Right atrium auricular region (tissue), 2 donors: ENCODE measurements at places on chromosomes 4 and X. TPM values are rescaled to one million over a fixed set of nuclear protein-coding genes. Genes with fewer than 3 reads are reported as not detected.
A peak's percentile ranks its signal among the peaks of the same experiment; 100 is the strongest.

DNA sequence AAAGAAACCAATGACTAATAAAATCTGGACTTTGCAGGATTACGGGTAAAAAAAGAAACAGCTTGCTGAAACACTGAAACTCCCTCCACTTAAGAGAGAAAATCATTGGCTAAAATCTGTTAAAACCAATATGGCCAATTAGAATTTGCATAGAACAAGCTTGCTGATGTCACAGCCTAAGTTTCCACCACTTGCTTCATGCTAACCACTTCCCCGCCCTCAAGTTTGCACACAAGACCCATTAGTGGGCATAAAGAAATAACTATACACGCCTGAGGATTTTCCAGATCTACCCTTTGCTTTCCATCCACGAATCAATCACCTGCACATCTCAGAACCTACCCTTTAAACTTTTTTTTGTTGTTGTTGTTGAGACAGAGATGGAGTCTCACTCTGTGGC, 42.7 kb upstream of the PHEX start:
- DNase-seq: no peak

- no peak for DNase-seq
Observed at GRCh38 chr4:74950882-74951281, 18.0 kb downstream of the PARM1 start.

Gene TRPC5OS
- total RNA-seq: 0.15 TPM

Gene SRPX
- 81.8 TPM for total RNA-seq

Gene CLIC2
- total RNA-seq: 12.5 TPM

DNA sequence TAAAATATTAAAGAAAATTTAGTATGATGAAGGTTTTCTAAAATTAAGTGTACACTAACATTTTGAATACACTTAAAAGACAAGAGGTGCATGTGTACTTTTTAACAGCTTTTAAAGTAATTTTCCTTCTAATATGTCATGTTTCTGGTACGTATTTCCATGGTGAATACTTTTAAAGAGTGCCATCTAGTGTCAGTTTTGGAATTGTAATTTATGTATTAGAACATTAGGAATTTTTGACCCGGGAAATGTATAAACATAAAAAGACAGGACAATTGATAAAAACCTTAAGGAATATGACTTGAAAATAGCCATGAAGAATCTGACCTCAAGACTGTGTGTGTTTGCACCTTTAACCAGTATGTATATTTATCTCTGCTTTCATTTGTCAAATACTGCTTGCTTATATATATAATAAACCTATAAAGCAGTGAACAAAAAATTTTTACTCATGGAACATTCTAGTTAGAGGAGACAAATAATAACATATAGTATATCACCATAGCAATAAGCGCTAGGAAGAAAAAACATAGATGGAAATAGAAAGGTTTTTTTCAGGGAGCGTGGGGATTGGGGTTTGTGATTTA, 7.2 kb downstream of the GSTCD start:
- no peak for DNase-seq

- DNase-seq: no peak
Observed at GRCh38 chrX:71056867-71057266, 11.3 kb downstream of the SNX12 start.

- no peak for DNase-seq
Observed at GRCh38 chrX:96453139-96453538, 231.5 kb upstream of the DIAPH2 start.

DNA sequence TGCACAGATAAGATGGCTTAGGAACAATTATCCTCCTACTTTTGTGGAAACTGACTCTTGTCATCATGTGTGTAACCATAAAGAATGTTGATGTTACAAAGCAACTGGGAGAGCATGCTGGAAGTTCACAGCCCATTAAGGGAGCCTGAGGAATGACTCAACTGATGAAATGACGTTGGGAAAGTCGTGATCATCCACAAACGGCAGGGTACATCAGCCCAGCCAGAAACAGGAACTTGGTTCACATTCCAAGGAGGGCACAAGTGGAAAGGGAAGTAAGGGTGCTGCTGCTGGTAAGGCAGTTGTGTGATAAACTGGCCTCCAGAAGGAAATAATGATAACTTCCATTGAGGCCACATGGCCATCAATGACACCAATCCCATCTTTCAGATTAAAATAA, 6.7 kb downstream of the TEC start:
- DNase-seq: no peak

DNA sequence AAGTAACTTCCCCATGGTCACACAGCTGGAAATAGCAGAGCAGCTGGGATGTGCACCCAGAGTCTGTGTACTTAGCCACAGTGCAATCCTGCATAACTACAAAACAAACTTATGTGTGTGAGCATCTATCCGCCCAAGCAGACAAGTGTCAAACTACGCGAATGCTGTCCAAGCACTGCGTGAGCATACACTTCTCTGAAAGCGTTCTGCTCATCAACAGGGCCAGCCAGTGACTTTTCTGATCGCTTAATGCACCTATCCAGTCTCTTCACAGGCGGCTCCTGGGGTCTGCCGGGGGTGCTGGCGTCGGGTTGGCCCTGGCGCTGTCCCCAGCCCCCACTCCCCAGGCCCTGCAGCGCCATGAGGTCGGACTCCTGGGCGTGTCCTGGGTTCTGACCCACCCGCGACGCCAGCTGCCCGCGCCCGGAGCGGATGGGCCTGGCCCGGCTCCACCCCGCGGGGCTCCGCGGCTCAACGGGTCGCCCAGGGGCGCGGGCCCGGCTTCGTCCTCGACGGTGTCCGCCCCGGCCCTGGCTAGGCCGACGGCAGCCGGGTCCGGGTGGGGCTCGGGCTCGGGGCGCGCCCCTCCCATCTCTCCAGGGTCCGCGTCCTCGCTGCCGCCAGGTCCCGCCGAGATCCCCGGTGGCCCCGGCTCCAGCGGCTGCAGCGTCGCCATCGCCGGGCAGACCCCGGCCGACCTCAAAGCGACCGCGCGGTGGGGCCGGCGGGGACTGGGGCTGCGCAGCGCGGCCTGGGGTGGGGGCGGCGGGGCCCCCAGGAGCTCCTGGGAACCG, 1.3 kb upstream of the ZNF141 start:
- no peak for DNase-seq

- no peak for DNase-seq
Observed at GRCh38 chr4:143183513-143184216, 1.1 kb upstream of the USP38 start.

GRCh38 chrX:104270212-104270611, 15.5 kb upstream of the ESX1 start:
- no peak for DNase-seq

DNA sequence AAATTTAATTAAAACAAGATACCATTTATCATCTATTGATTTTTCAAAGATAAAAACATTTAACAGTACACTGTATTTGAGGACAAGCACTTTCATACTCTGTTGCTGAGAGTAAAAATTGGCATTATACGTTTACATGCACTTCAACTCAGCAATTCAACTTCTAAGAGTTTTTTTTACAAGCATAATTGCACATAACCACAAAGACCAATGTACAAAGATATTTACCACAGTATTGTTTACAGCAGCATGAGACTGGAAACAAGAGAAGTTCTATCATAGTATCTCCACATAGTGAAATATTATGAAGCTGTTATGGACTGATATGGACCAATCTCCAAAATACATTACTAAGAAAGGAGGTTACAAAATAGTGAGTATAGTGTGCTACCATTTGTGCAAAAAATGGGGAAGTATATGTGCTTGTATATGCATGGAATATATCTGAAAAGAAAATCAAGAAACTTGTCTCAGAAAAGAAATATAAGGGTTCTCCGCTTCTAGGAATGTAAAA, 10.9 kb downstream of the GAB3 start:
- no peak for DNase-seq

Gene CCNB3
- not detected for total RNA-seq

GRCh38 chr4:144342949-144343760, 202.6 kb upstream of the GYPA start:
- DNase-seq: no peak

DNA sequence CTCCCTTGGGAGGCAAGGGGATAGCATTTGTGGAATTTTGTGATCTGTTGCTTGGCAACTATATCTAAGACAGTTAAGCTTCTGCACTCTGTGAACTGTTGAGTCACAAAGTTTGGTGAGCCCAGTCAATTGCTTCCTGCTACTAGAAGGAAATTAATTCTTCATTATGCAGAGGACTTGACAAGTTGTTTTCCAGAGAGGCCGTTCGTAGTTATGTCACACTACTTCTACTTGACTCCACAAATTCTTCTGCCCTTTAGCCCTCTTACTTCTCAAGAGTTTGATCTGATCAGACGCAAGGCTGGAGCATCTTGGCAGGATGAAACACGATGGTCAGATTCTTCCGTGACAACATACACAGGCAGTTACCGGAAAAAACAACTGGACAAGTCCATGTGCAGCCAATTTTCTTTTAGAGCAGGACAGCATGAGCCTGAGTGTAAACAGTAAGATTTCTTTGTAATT, at the start of gene C4orf51:
TSS of gene C4orf51 (plus strand) at position 156 of the 465 bp plus-strand sequence. CDS start at position 214, 58 bp downstream.
- DNase-seq: no peak

Gene CMC4
- 39.9 TPM for total RNA-seq

Gene MMRN1
- 35.8 TPM for total RNA-seq

GRCh38 chr4:3483471-3483921, 20.4 kb downstream of the DOK7 start:
- DNase-seq: peak; percentile 85

GRCh38 chrX:18291006-18291545, 63.4 kb downstream of the SCML2 start:
- no peak for DNase-seq

Gene AVPR2
- total RNA-seq: 2.3 TPM

- DNase-seq: no peak
Observed at GRCh38 chrX:30141966-30142365, 73.4 kb upstream of the MAGEB2 start.

DNA sequence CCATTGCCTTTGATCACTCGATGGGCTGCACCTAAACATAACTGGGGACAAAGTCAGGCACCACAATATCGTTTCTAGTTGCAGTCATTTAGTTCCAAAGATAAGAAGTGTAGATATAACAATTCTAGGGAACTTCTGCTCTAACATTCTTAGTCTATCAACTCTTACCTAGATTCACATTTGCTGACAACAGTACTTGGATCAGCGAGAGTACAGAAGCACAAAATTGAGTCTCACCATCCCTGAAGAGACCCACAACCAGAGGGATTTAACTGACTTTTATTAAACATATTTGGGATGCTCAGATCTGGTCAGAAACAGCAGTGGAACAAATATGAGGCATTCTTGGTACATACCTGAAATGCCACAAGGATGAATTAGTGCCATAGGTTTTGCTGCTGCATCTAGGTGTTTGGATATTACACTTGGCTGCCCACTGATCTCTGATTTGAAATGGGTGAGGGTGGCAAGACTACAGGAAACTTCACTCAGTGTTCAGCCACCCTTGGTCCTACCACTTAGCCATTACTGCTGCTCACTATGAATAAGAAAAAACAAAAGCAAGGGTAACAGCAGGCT, 28.9 kb upstream of the HUWE1 start:
- DNase-seq: no peak

Gene SLC16A2
- 8.3 TPM for total RNA-seq

GRCh38 chr4:53119680-53120079, 246.2 kb downstream of the SCFD2 start:
- no peak for DNase-seq

- DNase-seq: no peak
Observed at GRCh38 chr4:149555799-149556198, 259.8 kb downstream of the IQCM start.

DNA sequence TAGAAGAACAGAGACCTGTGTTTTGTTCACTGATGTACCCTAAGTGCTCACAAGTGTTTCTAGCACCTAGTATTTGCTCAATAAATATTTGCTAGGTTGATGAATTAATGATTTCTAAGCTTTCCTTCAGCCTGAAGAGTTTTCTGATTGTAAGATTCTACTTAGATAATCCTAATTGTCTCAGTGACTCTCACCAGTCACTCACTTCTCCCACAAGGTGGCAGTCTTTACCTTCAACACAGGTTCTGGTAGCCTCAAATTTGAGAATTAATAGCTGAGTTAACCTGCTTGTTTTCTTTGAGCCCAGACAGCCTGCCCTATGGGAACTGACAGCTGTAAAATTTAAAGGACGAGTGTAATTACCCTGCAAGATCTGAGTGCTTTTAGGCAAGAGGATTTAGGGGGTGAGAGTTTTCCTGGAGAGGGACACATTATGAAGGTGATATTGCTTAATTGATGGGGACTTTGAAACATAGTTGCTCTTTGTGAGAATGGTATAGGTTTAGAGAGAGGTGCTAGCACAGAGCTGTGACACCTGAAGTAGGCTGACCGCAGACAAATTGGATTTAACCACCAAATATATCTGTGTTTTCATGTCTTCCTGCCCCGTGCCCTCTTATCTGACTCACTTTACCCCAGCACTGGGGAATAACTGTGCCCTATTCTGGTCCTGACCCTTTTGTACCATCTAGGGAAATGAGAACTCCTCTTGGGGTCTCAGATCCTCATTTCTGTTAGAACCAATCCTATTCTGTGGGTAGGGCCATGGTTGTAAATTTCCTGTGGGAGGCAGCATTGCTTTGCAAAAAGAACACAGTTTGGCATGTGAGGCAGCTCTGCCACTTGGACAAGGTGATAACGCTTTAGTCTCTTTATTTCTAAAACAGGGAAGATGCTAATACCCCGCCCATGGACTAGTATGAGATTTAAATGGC, 27.7 kb downstream of the CD38 start:
- no peak for DNase-seq

GRCh38 chrX:8783097-8783713, 18.0 kb downstream of the FAM9A start:
- DNase-seq: no peak

Gene XAGE1A
- not detected for total RNA-seq

- no peak for DNase-seq
Observed at GRCh38 chr4:152188801-152189200, 347.1 kb downstream of the FBXW7 start.

Gene CCDC160
- total RNA-seq: not detected

Gene GAB3
- 16.9 TPM for total RNA-seq

Gene SYTL4
- total RNA-seq: 3.2 TPM

GRCh38 chr4:112759313-112759712, 122.4 kb downstream of the LARP7 start:
- no peak for DNase-seq

- DNase-seq: no peak
Observed at GRCh38 chr4:46131498-46132057, 7.7 kb upstream of the GABRG1 start.

Gene NKX3-2
- total RNA-seq: not detected

GRCh38 chr4:168507178-168507815, 10.4 kb downstream of the PALLD start:
- DNase-seq: no peak

GRCh38 chrX:53631156-53631555, 55.4 kb downstream of the HUWE1 start:
- no peak for DNase-seq

Gene ARHGAP6
- total RNA-seq: 5.1 TPM

DNA sequence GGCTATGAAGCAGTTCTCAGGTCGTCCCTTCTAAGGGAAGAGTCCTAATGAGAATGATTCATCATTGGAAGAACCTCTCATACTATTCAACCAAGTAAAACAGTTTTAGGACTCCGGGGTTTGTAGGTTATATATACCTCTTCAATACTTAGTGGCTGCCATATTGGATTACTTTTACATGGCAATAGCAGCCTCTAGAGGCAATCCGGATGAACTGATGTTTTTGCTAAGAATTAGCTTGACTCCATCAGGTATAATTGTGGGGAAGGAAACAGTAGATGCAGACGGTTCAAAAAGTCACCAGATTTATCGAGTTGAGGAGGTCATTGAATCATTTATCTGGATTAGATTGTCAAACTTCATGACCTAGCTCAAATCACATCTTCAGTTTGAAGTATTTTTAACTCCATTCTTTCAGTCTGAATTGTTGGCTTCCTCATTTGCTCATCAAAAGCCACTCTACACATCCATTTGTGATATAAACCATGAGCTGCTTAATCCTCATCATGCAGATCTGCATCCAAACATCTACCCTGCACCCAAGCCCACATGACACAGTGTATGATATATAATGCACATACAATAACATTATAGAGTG, 28.4 kb downstream of the GUCY1B1 start:
- DNase-seq: no peak

Gene ATXN3L
- total RNA-seq: not detected
